ENCODE measurements at places on chromosomes 3 and 15.

GRCh38 chr15:78449220-78449999 is 11.4 kb downstream of the IREB2 start:
- no peak for DNase-seq

GRCh38 chr3:16104156-16104555 is 70.3 kb upstream of the GALNT15 start:
- DNase-seq: no peak

- DNase-seq: no peak
Measured at GRCh38 chr3:133838296-133838789, 32.7 kb downstream of the SRPRB start.

DNA sequence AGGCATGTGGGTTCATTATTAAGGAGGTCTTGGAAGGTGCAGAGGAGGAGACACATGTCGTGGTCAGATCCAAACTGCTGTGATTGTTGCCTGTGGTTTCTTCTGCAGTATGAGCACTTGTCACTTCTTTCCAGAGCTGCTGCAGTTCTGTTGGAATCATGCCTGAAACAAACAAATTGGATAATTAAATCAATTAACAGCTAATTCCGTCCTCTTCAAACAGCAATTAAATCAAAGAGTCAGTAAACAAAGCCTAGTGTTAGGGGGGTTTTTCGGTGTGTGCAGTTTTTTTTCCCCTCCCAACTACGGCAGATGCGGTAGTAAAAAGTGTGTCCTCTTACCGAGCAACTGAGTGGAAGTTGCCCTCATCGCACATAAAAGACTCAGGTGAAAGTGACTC is 542.2 kb downstream of the FOXP1 start:
- DNase-seq: no peak

GRCh38 chr3:44427683-44428082 is 49.8 kb downstream of the ZNF445 start:
- no peak for DNase-seq

GRCh38 chr3:123410149-123410515 is 38.8 kb downstream of the ADCY5 start:
- DNase-seq: no peak

DNA sequence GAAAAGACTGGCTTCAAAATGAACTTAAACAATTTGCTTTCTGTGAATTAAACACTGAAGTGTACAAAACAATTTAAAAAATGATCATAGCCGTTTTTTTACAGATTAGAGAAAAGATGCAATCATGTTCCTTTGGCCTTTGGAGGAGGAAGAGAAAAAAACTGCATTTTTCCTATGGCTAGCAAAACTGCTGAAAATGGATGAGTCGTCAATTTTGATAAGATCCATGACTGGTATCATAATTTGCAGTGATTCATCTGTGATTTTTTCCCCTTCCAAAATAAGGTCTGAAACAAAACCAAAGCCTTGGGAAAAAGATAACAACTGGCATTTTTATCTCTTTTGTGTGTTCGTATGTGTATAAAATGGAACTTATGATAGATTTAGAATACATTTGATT is 255.6 kb upstream of the SATB1 start:
- DNase-seq: no peak
